ENCODE measurements at places on chromosomes 7 and 10.
A peak's percentile ranks its signal among the peaks of the same experiment; 100 is the strongest.

- no peak for DNase-seq
Measured at GRCh38 chr7:36906956-36907635, 182.8 kb upstream of the AOAH start.

GRCh38 chr10:123974406-123974805, 82.8 kb upstream of the CPXM2 start:
- DNase-seq: no peak

- no peak for DNase-seq
Measured at GRCh38 chr7:99840136-99840869, 12.5 kb downstream of the CYP3A43 start.

DNA sequence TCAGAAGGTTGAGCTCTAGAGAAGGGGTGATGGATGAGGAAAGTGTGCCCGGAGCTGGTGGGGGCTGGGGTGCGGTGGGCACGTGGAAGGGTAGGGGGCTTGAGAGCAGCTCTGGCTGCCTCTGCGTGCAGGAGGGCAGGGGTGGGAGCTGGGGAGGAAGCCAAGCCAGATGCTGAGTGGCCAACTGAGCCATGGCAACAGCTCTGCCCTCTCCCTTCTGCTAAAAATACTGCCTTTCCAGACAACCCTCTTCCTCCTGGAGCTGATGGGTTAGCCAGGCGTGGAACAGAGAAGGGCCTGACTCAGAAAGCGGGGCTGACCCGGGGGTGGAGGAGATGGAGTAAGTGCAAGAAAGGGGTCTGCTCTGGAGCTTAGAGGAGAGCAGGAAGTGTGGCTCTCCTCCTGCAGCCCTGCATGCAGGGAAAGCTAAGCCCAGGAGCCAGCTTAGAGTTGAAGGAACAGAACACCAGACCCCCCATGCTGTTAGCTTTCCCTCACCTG, 114.6 kb upstream of the AGK start:
- DNase-seq: no peak

GRCh38 chr7:106344861-106345260, 60.1 kb upstream of the NAMPT start:
- DNase-seq: no peak

DNA sequence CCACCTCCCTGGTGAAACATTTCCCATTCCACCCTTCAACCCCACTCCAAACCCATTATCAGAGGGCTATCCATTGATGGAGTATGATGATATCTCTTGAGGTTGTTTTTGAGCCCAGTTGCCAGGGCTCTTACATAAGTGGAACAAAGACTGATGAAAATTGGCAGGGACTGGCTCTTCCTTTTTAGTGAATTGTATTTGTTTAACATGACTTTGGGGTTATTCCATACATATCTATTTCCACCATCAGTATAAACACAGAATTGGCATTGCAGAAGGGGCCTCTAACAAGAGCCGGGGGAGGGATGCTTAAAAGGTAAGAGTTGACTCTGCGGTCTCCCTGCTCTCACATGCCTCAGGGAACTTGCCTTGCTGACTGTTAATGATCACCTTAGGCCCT, 28.9 kb downstream of the FZD1 start:
- DNase-seq: no peak

- DNase-seq: no peak
Measured at GRCh38 chr10:124315591-124316270, 103.0 kb downstream of the OAT start.

DNA sequence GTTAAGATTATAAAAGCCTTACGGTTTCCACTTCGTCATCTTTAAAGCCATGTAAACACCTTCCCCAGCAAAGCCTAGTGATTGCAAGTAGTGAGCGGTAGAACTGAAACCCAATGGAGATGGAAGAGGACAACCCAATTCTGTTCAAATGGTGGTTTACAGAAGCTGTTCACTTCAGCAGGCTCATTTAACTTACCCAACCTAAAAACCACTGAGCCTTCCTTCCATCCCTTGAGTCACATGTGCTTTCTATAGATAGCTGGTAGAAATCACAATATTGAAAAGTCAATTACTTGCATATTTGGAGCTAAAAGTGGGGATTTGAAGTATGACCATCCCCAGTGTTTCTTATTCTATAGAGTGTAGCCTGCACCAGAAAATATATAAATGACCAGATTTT, 667.7 kb downstream of the SUGCT start:
- no peak for DNase-seq

DNA sequence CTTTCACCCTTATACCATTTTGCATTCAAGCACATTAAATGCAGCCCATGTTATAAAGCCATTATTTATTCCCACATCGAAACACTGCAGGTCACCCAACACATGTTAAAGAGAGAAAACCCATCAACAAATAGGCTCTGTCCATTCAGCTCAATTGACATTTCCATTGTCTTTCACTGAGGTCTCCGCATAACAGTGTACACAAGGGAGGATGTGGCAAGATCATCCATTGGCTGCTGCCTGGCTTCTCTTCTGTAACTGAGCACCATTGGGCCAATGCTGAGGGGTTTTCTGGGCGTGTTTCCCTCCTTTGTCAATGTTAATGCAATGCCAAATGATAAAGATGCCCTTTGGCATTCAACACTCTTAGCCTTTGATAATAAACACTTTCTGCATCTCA, 278.1 kb upstream of the SP4 start:
- DNase-seq: no peak

GRCh38 chr7:128381161-128381821, 19.8 kb upstream of the PRRT4 start:
- peak; percentile 57 for DNase-seq

DNA sequence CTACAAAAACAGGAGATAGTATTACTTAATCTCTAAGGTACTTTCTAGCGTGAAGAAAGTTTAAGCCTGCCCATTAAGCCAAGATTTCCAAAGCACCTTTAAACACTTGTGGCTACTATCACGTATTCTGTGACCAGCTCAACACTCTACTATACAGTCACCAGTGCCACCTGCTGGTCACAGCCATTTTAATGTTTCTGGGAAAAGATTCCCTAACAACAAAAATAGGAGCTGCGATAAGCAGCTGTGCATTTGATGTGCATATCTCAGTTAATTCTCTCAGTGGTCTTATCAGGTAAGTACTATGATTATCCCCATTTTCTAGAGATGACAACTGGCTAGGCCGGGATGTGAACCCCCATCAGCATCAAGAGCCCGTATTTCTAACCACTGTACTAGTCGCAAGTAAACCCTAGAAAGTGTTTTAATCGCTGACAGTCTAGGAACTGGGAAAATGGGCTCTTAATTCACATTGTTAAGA, 860 bp downstream of the SEC31B start:
- peak; percentile 75 for DNase-seq

- no peak for DNase-seq
Measured at GRCh38 chr7:109842386-109842785, 1248.5 kb upstream of the LRRN3 start.

DNA sequence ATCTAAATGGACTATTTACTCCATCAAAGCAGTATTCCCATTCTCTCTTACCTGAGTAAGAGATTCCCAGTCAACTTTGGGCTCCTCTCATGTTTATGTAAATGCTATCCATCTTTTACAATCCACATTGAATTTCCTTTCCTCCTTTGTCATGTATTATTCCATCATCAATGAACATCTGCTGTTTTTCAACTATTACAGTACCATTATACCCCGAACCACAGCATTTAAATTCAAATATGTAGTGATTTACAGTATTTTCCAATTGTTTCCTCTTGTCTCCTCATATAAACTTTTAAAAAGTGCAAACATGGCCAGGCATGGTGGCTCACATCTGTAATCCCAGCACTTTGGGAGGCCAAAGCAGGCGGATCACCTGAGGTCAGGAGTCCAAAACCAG, 20.3 kb downstream of the PCLO start:
- no peak for DNase-seq

DNA sequence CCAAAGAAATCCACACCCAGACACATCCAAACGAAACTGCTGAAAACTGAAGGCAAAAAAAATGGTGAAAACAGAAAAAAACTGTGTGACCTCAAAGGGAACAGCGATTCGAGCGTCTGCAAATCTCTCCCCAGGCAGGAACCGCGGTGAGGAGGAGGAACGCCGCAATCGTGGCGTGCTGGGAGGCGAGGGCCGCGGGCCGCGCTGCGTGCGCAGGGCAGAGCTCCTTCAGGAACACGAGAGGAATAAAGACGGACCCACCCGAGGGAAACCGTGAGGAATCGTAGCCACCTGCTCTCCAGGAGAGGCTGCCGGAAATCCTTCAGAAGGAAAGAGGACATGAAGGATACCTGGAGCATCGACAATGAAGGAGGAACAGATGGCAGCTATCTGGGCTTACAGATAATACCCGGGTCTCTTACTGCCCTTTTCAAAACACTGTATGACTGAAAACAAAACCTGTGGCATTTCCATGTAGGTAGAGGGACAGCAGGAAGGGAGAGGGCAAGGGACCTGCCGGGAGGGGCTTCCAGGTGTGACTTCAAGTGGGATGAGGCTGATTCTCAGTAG, 266.0 kb downstream of the MAD1L1 start:
- DNase-seq: no peak

GRCh38 chr7:96034940-96035727, 262.8 kb downstream of the DYNC1I1 start:
- no peak for DNase-seq

Data from activated naive CD8-positive, alpha-beta T cell treated with anti-CD3 and anti-CD28 coated beads, Interleukin-2, amount 50 U/mL, for 24 hours (primary cell).